ENCODE measurements at places on chromosomes 1 and 21.

- DNase-seq = peak; percentile 51
These were observed 757 bp upstream of the NRIP1 start for GRCh38 chr21:15065392-15066122.

DNA sequence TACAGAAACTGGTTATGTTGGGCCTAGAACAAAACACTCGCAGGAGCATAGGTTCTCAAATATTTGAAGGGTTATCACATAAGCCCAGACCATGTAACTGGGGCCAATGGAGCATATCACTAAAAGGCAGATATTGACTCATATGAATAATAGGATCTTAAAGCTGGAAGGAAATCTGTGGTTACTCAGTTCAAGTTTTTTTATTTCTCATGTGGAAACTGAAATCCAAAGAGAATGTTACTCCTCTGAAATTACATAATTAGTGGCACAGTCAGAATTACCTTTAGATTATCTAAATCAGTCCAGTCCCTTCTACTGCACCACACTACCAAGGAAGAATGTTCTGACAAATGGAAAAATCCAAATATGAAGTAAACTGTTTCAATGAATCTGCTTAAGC lies 12.0 kb downstream of the SLAMF8 start:
- DNase-seq = no peak

DNA sequence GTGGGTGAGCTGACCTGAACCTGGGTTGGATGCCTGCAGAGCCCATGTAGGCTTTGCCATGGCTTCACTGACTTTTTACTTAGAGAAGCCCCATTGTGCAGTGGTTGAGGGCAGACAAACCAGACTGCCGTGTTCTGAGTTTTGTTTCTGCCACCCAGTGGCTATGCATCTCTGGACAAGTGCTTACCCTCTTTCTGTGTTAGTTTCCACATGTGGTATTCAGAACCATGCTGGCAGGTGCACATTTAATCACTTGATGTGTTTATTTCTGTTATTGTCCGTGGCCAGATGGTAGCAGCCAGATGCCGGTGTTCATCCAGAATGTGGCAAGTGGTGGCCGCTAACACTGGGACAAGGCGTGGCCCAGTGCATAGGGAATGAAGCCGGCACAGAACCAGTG lies 10.3 kb upstream of the PTPN7 start:
- no peak for DNase-seq

DNA sequence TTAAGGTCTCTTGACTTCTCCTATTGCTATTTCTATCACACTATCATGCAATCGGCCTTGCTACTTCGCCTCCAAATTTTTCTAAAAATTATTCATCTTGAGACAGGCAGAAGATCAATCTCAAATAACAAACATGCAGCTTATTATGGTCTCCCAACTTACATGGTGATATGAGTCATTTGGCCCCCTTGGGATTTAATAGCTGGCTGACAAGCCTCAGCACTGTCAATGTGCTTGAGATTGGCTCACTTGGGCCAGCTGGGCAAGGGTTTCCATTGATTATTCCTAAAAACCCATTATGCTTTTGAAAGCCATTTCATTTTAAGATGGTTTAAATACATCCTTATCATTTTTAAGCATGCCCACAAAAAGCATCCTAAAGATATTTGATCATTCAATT lies 224.5 kb upstream of the NFIA start:
- DNase-seq = no peak

DNA sequence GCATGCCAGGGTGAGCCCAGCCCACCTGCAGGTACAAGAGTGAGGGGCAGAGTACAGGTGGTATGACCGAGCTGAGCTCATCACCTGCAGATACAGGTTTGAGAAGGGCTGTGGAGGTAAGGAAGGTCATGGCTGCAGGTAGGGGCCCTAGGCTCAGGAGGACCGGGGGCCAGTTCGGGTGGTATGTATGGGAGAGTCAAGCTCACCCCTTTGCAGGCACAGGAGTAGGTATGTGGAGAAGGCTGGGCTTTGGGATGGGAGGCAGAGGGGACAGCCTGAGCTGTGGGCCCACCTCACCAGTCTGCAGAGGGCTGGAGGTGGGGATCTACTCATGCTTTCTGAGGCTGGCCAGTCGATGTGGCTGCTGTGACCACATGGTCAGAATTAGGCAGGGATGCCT lies 17.2 kb downstream of the PODN start:
- DNase-seq = no peak
